ENCODE measurements at places on chromosomes 2 and 18. TPM values are rescaled to one million over a fixed set of nuclear protein-coding genes. Genes with fewer than 3 reads are reported as not detected.

MC2R gene
- total RNA-seq = not detected

SERPINB10 gene
- total RNA-seq = not detected

C1QL2 gene
- not detected for total RNA-seq

SP9 gene
- not detected for total RNA-seq

RTP5 gene
- total RNA-seq = not detected

ANKZF1 gene
- 27.6 TPM for total RNA-seq

GRCh38 chr2:217125014-217125413 is 265.1 kb upstream of the TNP1 start:
- H3K27me3 ChIP-seq = no peaks in the 10 kb centered on the region
- no peaks in the 10 kb centered on the region for H3K4me1 ChIP-seq
- DNase-seq = no peak

DNA sequence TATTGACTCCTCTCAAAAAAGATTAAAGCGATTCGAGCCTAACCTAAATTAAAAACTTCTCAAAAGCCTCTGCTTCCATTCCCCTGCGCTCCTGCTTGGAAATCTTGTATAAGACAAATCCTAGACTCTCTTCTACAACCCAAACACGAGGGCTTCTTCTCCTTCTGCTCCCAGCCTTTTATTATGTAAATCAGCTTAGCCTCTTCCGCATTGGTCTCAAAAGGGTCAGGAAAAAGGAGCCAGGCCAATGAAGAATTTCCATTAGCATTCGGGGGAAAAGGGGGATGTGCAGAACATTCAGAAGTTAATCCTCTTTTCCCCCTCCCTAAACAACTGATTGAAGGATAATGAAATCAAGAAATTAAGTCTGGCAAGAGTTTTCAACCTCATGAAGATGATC is 107.9 kb downstream of the FAM124B start:
- DNase-seq = no peak
- H3K4me1 ChIP-seq = no peaks in the 10 kb centered on the region
- no peak overlapping the region for H3K4me3 ChIP-seq
- H3K27ac ChIP-seq = no peak overlapping the region
- no peaks in the 10 kb centered on the region for H3K36me3 ChIP-seq
- no peaks in the 10 kb centered on the region for H3K27me3 ChIP-seq

DNA sequence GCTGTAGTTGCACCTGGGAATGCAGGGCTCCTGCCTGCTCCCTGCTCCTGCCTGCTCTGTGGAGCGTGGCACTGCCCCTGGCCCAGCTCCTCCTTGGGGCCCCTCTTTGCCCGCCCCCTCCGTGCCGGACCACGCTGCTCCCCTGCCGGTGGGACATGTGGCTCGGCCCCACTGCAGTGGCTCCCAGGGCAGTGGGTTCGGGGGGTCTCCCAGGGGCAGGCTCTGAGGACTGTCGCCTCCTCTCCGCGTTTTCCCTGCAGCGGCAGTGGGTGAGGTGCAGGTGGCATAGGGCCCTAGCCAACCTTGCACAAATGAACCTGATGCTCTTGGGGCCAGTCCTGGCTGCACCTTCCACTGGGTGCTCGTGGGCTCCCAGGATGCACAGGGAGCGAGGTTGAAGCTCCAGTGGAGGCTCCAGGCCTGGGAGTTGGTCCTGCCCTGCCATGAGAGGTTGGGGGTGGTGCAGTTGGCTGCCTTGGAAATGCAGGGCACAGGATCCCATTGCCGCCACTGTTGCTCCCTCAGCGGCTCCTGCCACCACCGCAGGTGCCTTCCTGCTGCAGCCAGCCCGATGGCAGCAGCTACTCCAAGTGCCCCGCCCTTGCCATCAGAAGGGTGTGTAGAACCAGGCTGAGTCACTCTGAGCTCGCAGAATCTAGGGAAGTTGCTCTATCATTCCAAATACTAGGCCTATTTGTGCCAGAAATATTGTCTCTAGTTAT is 313.1 kb upstream of the SYT4 start:
- no peaks in the 10 kb centered on the region for H3K36me3 ChIP-seq
- DNase-seq = no peak
- H3K27me3 ChIP-seq = no peaks in the 10 kb centered on the region
- H3K27ac ChIP-seq = no peak overlapping the region
- H3K4me1 ChIP-seq = no peaks in the 10 kb centered on the region
- H3K4me3 ChIP-seq = no peak overlapping the region

- no peak for DNase-seq
- H3K27me3 ChIP-seq = no peaks in the 10 kb centered on the region
- H3K36me3 ChIP-seq = no peaks in the 10 kb centered on the region
Observed at GRCh38 chr2:69636395-69636794, 7.1 kb downstream of the AAK1 start.

DNA sequence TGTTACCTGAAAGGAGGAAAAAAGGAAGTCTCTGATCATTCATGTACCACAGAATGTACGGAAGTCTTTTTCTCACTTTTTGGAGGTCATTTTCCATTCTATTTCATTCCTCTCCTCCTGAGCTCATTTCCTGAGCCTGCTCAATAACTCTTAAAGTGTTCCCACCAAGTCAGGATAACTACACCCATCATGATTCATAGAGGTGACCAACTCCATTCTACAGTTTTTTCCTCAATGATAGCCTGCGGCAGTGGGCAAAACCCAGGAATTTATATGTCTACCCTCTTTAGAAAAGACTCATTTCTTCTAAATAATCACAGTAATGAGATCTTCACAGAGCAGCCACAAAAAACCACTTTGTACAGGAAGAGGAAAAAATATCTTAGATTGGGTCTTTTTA is 372.5 kb downstream of the RBM43 start:
- H3K27me3 ChIP-seq = no peaks in the 10 kb centered on the region
- no peak overlapping the region for H3K27ac ChIP-seq
- H3K4me3 ChIP-seq = no peak overlapping the region
- H3K4me1 ChIP-seq = no peaks in the 10 kb centered on the region
- no peak for DNase-seq

- H3K27ac ChIP-seq = no peak overlapping the region
- H3K4me1 ChIP-seq = no peaks in the 10 kb centered on the region
- no peak for DNase-seq
- no peaks in the 10 kb centered on the region for H3K36me3 ChIP-seq
- no peak overlapping the region for H3K4me3 ChIP-seq
Observed at GRCh38 chr2:120844070-120844738, 108.5 kb downstream of the GLI2 start.

- no peak overlapping the region for H3K4me3 ChIP-seq
- H3K27me3 ChIP-seq = no peaks in the 10 kb centered on the region
- DNase-seq = no peak
- peaks cover 9% of the 10 kb centered on the region for H3K4me1 ChIP-seq
Observed at GRCh38 chr18:61596296-61596695, 263.1 kb downstream of the CDH20 start.

- no peak overlapping the region for H3K27ac ChIP-seq
- H3K36me3 ChIP-seq = no peaks in the 10 kb centered on the region
- no peak for DNase-seq
- H3K4me3 ChIP-seq = no peak overlapping the region
- no peaks in the 10 kb centered on the region for H3K4me1 ChIP-seq
- H3K27me3 ChIP-seq = no peaks in the 10 kb centered on the region
Observed at GRCh38 chr2:204046145-204046544, 109.6 kb downstream of the ICOS start.

DNA sequence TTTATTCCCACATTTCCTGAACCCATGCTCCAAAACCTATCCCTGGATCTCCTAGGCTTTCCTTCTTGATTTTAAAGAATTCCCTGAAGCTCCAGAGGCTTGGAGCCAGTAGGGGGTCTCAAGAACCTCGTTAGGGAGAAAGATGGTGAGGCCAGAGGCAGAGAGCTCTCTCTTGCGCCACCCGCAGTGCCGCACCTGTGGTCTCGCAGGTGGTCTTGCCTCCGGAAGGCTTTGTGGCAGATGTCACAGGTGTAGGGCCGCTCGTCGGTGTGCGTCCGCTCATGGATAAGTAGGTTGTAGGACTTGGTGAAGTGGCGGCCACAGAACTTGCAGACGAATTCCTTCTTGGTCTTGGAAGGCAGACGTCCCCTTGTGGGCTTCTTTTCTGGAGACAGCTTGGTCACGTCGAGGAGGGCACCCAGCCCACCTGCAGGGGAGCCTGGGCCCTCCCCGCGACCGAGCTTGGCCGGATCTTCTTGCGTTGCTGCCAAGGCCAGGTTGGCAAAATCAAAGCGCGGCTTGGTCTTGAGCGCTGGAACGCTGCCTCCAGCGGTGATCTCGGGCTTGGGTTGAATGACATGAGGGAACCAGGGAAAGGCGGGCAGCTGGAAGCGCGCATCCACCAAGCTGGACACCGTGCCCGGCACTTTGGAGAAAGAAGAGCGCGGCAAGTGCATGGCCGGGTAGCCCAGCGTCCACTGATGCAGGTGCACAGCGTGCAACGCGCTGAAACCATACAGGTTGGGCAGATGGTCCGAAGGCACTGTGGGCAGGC is 5.3 kb downstream of the OSR1 start:
- peaks cover 52% of the 10 kb centered on the region for H3K27me3 ChIP-seq
- H3K4me1 ChIP-seq = peaks cover 91% of the 10 kb centered on the region
- H3K4me3 ChIP-seq = peak overlapping the region; percentile 79
- H3K36me3 ChIP-seq = peaks cover 9% of the 10 kb centered on the region
- peak overlapping the region; percentile 94 for H3K27ac ChIP-seq

GRCh38 chr2:19900931-19901441 is 797 bp downstream of the TTC32 start:
- no peaks in the 10 kb centered on the region for H3K27me3 ChIP-seq
- peaks cover 41% of the 10 kb centered on the region for H3K4me1 ChIP-seq
- H3K36me3 ChIP-seq = no peaks in the 10 kb centered on the region

- H3K36me3 ChIP-seq = peaks cover 4% of the 10 kb centered on the region
- DNase-seq = no peak
- no peaks in the 10 kb centered on the region for H3K27me3 ChIP-seq
- no peak overlapping the region for H3K4me3 ChIP-seq
- no peaks in the 10 kb centered on the region for H3K4me1 ChIP-seq
Observed at GRCh38 chr2:105056245-105056644, 18.4 kb downstream of the MRPS9 start.

DNA sequence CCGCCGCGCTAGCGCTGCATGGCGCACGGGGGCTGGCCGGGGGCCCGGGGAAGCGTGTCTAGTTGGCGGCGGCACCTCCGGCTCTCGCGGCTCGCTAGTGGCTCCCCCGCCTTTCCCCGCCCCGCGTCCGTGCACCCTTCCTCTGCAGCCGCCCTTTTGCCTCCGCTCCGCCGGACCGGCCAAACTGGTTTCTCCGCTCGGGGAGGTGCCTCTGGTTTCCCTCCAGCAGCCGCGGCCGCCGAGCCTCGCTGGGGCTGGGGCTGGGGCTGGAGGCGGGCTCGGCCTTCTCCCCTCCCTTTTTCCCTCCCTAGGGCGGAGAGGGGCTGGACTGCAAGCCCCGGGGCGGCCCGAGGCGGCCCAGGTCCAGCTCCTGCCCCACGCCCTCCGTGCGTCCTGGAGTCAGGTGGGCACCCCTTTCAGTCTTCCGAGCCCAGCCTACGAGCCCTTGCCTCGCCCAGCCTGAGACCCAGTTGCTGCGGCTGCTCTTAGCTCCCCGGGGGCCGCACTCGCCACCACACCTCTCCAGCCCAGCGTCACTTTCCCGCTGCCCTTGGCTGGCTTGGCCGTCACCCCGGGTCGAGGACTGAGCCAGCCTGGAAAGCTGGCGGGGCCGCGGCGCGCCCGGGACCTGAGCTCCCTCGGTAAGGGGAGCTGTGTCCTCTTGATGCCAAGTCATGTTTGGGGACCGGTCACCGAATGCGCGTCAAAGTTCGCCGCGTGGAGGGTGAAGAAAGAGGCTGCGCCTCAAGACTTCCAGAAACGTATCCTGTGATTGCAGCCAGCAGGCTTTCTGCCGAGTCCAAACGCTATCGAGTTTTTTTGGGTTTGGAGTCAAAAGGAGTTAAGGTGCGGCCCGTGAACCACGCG is at the start of gene ATP8B1:
ATP8B1 (minus strand) TSS at position 213 of the 867 bp plus-strand sequence. CDS start 71,508 bp downstream, outside the sequence.
- H3K27me3 ChIP-seq = no peaks in the 10 kb centered on the region
- H3K4me1 ChIP-seq = peaks cover 25% of the 10 kb centered on the region
- DNase-seq = no peak
- no peaks in the 10 kb centered on the region for H3K36me3 ChIP-seq
- peak within 1 kb of the TSS; percentile 92 for H3K27ac ChIP-seq

DNA sequence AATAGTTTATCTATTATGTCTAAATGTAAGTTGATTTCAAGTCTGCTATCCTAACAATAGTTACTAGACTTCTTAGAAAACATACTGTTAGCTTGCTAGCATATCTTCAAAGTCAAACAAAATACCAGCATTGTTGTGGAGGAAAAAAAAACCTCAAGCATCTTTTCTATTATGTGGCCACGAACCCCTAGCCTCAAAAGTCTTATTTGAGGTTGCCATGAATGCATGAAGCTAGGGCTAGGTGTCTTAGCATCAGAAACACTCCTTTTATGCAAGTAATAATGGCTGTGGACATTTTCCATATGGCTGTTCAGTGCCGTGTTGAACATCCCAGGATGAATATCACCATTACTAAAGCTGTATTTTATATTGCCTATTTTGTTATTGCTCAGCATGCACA is 86.6 kb upstream of the OTX1 start:
- H3K27ac ChIP-seq = no peak overlapping the region
- H3K27me3 ChIP-seq = no peaks in the 10 kb centered on the region
- H3K4me1 ChIP-seq = no peaks in the 10 kb centered on the region
- H3K36me3 ChIP-seq = peaks cover 7% of the 10 kb centered on the region
- H3K4me3 ChIP-seq = no peak overlapping the region

- DNase-seq = no peak
- H3K27ac ChIP-seq = no peak overlapping the region
- no peak overlapping the region for H3K4me3 ChIP-seq
- peaks cover 89% of the 10 kb centered on the region for H3K36me3 ChIP-seq
Observed at GRCh38 chr2:239099474-239099873, 251.6 kb downstream of the TWIST2 start.

DNA sequence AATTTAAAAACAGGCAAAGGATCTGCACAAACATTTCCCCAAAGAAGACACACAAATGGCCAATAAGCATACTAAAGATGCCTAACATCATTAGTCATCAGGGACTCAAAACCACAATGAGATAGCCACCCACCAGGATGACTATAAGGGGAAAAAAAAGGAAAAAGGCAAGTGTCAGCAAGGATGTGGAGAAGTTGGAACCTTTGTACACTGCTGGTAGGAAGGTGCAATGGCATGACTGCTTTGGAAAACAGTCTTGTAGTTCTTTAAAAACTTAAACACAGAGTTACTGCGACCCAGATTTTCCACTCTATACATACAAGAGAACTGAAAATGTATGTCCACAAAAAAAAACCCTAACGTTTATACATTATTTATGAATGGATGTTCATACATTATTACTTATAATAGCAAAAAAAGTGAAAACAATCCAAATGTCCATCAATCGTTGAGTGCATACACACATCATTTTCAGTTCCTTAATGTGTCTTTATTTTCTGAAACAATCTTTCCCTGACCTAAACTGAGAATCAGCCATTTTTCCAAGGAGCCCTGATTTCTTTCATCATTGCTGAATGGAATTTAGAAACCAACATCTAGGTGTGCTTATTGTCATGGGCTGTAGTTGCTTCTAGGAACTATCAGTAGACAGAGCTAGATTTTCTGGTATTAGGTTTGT is 64.7 kb upstream of the TLK1 start:
- H3K4me1 ChIP-seq = no peaks in the 10 kb centered on the region
- no peaks in the 10 kb centered on the region for H3K36me3 ChIP-seq
- H3K27me3 ChIP-seq = no peaks in the 10 kb centered on the region
- H3K27ac ChIP-seq = no peak overlapping the region

GRCh38 chr18:61699397-61700110 is 193.3 kb downstream of the RNF152 start:
- H3K27me3 ChIP-seq = no peaks in the 10 kb centered on the region
- H3K36me3 ChIP-seq = no peaks in the 10 kb centered on the region
- H3K4me1 ChIP-seq = no peaks in the 10 kb centered on the region
- H3K27ac ChIP-seq = no peak overlapping the region

All from esophagus muscularis mucosa (tissue), 4 donors.